ENCODE measurements at places on chromosomes 16 and 17. TPM values are rescaled to one million over a fixed set of nuclear protein-coding genes. Genes with fewer than 3 reads are reported as not detected.

UNC45B gene
- total RNA-seq = not detected

FOXC2 gene
- total RNA-seq = 4.2 TPM

PYY gene
- total RNA-seq = not detected

MT4 gene
- total RNA-seq = not detected

NPTX1 gene
- total RNA-seq = 0.17 TPM

CACNG3 gene
- not detected for total RNA-seq

ZG16 gene
- total RNA-seq = not detected

TMEM114 gene
- not detected for total RNA-seq

KCNJ2 gene
- 0.43 TPM for total RNA-seq

SOST gene
- total RNA-seq = not detected

GGT6 gene
- not detected for total RNA-seq

IL34 gene
- total RNA-seq = 1.4 TPM

MEFV gene
- not detected for total RNA-seq

FBXW10 gene
- under 0.01 TPM for total RNA-seq

MYH1 gene
- not detected for total RNA-seq

SHCBP1 gene
- 4.4 TPM for total RNA-seq

KCNH6 gene
- under 0.01 TPM for total RNA-seq

KRTAP4-1 gene
- not detected for total RNA-seq

KRTAP2-2 gene
- not detected for total RNA-seq

SERPINF2 gene
- total RNA-seq = 0.09 TPM

THRA gene
- 18.6 TPM for total RNA-seq

WNT3 gene
- total RNA-seq = 0.86 TPM

C17orf50 gene
- not detected for total RNA-seq

C16orf74 gene
- 4.8 TPM for total RNA-seq

FTSJ3 gene
- 59.6 TPM for total RNA-seq

SPIRE2 gene
- total RNA-seq = 2.1 TPM

CCT6B gene
- total RNA-seq = 0.76 TPM

CCDC144A gene
- total RNA-seq = 1.1 TPM

HP gene
- not detected for total RNA-seq

SLC16A11 gene
- total RNA-seq = 2.1 TPM

TBC1D3C gene
- total RNA-seq = not detected

PLA2G10 gene
- total RNA-seq = not detected

SLC5A11 gene
- total RNA-seq = not detected

MYCBPAP gene
- total RNA-seq = 0.77 TPM

AATK gene
- 1.7 TPM for total RNA-seq

CHST5 gene
- under 0.01 TPM for total RNA-seq

TPSB2 gene
- not detected for total RNA-seq

OR1F1 gene
- not detected for total RNA-seq

KCNG4 gene
- not detected for total RNA-seq

FN3KRP gene
- 16.6 TPM for total RNA-seq

TMC6 gene
- 33.3 TPM for total RNA-seq

NTN3 gene
- 0.09 TPM for total RNA-seq

RAMP2 gene
- total RNA-seq = 15.6 TPM

ITPRIPL2 gene
- total RNA-seq = 32.4 TPM

CSH2 gene
- total RNA-seq = not detected

SF3B3 gene
- 48.7 TPM for total RNA-seq

GPR179 gene
- total RNA-seq = not detected

Data from dermis lymphatic vessel endothelial cell (primary cell).